ENCODE measurements at places on chromosomes 13 and 19. TPM values are rescaled to one million over a fixed set of nuclear protein-coding genes. Genes with fewer than 3 reads are reported as not detected.

ONECUT3 gene
- total RNA-seq = not detected

JSRP1 gene
- total RNA-seq = not detected

CACNG6 gene
- total RNA-seq = not detected

WDFY2 gene
- 45.5 TPM for total RNA-seq

CBY2 gene
- total RNA-seq = not detected

NMRK2 gene
- not detected for total RNA-seq

SLC25A42 gene
- 4.5 TPM for total RNA-seq

HNRNPL gene
- 647 TPM for total RNA-seq

CD37 gene
- total RNA-seq = not detected

DNA sequence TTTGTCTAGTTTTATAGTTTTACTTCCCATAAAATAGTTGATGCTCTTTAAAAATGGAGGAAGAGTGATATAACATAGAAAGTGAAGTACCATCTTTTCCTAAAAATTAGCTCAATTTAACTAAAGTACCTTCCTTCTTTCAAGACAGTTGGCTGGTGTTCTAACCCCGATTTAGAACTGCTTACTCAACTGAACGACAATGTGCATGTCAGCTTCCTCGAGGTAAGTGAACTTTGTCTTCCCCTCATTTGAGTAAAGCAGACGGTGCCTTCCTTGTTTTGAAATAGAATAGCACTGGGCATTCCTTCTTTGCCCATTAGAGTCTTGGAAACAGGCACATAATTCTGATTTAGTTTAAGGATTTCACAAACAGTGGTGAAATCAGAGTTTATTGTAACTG lies 1519.2 kb downstream of the EFNB2 start:
- DNase-seq = no peak

DNA sequence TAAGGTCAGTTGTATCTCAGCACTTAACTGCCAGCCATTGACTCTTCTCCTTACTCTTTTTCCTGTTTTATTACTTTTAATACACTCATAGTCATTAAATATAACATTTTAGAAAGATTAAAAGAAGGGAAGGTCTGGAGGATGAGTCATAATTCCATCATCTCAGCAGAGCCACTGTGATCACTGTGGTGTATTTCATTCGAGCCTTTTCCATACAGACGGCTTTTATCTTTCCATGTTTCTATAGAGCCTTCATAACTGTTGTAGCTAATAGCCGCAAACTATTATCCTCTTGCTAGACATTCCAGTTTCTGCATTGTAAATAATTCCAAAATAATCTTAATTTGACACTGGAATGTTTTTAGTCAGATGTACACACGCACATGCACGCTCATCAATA lies 4.7 kb upstream of the FLT1 start:
- peak; percentile 36 for DNase-seq

- no peak for DNase-seq
These were observed 5.6 kb downstream of the NAPA start for GRCh38 chr19:47509170-47509847.

- no peak for DNase-seq
These were observed 17.6 kb downstream of the NOVA2 start for GRCh38 chr19:45955905-45956608.

GRCh38 chr19:1862424-1863327 lies 703 bp downstream of the KLF16 start:
- DNase-seq = peak; percentile 57

DNA sequence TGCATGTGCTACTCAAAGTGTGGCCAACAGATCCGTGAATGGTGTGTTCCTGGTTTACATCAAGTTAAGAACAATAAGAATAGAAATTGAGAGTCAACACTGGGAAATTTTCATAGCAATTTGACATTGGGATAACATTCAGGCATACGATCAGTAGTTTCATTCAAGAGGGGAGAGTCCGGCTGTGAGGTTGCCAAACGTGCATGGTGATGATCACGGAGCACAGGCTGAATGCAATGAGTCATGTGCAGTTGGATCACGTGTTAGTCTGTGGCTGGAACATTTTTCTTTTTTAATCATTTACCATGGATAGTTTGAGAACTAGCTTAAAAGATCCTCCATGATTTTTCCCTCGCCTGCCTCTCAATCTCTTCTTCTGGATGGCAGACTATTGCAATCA lies 2.5 kb upstream of the DCT start:
- DNase-seq = no peak

- DNase-seq = peak; percentile 77
These were observed 5.0 kb downstream of the ZSCAN5A start for GRCh38 chr19:56309511-56310185.

DNA sequence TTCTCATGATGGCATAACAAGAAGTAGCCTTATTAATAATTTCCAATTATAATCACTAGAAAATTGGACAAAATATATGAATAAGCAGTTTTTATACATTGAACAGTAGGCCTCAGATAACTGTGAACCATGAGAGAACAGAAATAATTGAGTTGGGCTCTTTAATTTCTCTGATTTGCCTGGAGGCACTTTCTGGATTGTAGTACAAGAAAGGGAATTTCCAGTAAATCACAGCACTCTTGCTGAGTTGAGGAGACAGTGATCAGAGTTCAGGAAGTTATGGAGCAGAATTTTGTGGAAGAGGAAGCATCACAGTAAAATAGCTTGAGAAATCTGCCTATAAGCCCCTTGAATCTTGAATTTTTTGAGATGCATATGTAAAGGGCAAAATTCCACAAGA lies 216.2 kb downstream of the MAB21L1 start:
- no peak for DNase-seq

GRCh38 chr13:72620874-72621273 lies 106.6 kb downstream of the MZT1 start:
- no peak for DNase-seq

DNA sequence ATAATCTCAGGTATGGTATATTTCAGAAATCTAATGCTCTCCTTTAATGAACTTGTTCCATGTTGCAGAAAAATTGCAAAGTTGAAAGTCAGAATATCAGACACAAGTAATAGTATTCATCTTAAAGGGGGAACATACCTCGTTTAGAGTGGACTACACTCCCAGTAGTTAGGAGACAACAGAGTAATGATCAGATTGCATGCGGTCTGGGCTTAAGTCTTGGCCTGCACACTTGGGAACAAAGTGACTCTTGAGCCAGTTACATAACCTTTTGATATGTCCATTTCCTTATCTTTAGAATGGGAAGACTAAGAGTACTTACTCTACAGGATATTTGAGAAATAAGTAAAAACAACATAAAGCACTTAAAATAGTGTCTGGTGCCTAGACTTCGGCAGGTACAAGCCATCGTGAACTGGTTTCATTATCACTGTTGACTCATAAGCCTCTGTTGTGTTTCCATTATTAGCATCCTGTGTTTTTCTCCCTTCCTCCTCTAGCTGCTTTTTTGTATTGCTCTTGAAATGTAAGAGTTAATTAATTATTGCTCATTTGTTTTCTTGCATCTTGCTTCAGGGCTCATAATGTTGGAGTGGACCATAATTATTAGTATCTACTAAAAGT lies 53.0 kb downstream of the DPY19L3 start:
- DNase-seq = no peak

DNA sequence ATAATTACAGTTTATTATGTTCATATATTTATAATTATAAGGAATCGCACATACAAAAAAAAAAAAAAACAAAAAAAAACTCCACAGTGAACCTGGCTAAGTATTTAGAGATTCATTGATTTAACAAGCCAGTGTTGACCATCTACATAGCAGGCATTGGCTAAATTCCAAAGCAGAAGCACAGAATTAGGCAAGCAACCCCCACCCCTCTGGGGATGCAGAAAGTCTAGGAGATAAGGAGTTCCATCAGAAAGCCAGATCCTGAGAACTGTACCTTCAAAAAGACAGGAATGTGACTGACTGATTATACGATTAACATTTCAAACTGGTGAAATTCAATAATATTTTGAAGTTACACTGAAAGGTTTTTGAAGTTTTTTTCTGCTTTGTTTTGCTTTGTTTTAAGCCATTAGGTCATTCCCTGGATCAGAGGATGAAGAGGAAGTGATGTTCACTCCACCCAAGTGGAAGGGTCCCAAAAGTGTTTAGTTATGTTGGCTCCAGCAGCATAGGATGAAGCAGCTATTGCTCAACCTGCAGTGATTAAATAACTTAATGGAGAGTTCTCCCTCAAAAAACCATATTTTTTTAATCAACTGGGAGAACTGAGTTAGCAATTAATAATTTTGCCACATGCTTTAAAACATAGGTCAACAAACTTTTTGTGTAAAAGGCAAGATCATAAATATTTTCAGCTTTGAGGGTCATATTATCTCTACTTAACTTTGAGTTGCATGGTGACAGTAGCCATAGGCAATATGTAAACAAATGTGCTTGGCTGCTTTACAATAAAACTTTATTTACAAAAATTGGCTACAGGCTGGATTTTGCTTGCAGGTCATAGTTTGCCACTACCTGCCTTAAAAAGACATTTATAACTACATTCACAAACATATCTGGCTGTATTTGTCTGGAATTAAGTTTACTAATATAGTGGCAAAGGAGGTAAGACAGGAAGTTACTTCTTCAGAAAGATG lies 49.6 kb downstream of the DOCK9 start:
- DNase-seq = no peak

DNA sequence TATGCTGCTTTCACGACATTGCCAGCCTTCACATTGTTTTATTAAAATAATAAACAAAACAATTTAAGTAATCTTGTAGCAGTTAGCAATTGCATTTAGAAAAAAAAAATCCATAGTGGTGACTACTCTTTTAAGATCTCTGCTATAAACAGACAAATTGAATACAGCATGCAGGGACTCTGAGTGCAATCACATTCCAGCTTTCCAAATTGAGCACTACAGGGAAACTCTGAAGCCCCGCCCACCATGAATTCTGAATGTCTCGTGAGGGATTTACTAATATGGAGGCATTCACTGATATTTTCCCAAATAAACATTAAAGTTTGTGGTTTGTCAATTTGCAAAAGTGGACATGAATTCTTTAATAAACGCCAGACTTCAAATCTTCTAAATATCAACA lies 698.8 kb downstream of the LIG4 start:
- DNase-seq = peak; percentile 6
